Brain microvascular endothelial cell (primary cell): ENCODE measurements at places on chromosomes 7 and 10.

DNA sequence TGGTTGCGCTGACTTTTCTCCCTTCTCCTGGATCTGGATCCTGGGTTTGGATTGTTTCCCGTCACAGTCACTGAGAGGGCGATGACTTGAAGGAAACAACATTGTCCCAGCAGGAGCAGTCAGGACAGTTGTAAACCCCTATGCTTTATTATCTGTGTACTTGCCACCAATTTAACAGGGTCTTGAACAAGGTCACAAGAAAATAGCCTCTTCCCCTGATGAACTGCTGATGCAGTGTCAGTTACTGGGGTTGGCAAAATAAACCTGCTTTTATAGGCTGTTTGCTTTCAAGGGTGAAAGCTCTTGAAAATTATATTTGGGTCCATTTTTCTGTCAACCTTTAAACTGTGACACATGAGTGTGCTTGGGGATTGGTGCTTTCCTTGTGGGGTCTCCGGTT is 238.9 kb downstream of the ACTR3B start:
- DNase-seq: no peak

- no peak for DNase-seq
Measured at GRCh38 chr10:81873231-81873931, 1.6 kb upstream of the NRG3 start.

GRCh38 chr7:91041141-91041540 is 223.1 kb upstream of the FZD1 start:
- no peak for DNase-seq

DNA sequence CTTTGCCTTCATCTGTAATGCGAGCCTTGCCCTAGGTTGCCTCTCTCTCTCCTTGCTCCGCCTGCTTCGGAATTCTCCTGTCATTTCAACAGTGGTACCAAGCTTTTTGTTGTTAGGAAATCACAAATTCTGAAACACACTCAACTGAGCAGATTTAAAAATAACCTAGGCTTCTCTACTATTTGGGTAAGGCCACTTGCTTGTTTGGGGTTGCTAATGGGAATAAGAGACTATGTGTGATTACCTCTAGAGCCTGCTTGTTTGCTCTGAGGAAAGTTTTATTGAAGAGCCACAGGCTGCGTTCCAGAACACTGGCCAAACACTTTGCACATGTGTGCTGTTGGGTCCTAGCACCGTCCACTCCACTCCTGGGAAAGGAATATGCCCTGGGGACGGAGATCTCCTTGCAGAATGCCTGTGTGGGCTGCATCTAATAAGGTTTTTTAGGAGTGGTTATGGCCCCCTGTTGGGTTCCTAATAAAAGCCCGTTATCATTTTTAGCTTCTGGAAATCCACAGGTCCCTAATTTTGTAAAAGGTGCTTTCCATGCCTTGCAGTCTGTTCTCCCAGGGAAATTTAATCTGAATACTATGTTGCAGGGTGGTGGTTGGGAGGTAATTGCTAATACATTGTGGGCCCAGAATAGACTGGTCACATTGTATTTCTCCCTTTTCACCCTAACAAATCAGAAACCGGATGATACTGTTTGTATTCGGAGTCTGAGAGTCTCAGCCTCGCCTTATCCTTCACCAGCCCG is 68.7 kb upstream of the KLF6 start:
- peak; percentile 49 for DNase-seq

DNA sequence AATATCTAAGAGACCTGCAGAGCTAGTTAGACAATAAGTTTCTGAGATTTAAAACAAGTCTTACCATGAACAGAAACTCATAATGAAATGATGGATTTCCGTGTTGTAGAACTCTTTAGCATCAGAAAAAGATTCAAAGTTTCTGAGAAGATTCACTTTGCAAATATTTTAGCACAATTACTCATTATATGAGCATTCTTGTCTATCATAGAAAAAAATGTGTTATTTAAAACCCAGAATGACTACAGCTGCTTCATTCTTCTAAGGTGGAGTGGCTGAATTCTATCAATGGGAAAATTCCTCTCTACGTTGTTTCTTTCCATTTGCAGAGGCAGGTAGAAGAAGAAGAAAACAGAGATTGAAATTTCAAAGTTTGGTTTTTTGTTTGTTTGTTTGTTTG is 21.0 kb upstream of the RALA start:
- DNase-seq: no peak

GRCh38 chr7:83643739-83644138 is 5.2 kb downstream of the SEMA3E start:
- DNase-seq: no peak

GRCh38 chr7:40520986-40521738 is 386.4 kb downstream of the SUGCT start:
- no peak for DNase-seq

- no peak for DNase-seq
Measured at GRCh38 chr7:65475040-65475726, 101.5 kb downstream of the ZNF92 start.

- peak; percentile 94 for DNase-seq
Measured at GRCh38 chr7:74656837-74657691, 454 bp upstream of the GTF2I start.

DNA sequence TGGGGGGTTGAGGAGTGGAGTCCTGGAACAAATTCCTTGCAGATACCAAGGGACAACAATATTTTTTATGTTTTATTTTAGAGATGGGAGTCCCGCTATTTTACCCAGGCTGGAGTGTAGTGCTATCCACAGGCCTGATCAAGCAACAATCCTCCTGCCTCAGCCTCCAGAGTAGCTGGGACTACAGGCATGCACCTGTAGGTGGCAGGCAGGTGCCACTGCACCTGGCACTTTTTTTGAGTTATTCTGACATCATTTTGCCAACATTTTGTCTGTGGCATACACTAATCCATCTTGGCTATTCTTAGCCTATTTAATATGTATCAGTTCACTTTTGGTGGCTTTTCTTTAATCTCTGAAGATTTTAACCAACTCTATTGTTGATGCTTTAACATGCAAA is 317.8 kb upstream of the MTPN start:
- no peak for DNase-seq

GRCh38 chr7:99994819-99995218 is 19.0 kb upstream of the AZGP1 start:
- no peak for DNase-seq

DNA sequence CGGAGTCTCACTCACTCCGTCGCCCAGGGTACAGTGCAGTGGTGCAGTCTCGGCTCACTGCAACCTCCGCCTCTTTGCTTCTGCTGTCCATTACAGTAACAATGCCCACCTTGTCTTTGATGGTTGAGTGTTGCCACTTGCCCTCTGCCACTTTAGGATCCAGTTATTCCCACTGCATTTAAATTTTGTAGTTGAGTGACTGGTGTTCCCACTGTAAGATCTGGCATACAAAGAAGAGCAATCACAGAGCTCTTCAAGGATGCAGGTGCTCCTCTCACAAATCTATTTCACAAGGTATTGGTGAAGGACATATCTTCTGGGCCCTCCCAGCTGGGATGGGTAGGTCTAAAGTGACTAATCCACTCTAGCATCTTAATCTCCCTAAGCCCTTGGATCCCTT is 12.6 kb downstream of the PTER start:
- DNase-seq: no peak

GRCh38 chr10:31475519-31475918 is 156.5 kb downstream of the ZEB1 start:
- DNase-seq: no peak

DNA sequence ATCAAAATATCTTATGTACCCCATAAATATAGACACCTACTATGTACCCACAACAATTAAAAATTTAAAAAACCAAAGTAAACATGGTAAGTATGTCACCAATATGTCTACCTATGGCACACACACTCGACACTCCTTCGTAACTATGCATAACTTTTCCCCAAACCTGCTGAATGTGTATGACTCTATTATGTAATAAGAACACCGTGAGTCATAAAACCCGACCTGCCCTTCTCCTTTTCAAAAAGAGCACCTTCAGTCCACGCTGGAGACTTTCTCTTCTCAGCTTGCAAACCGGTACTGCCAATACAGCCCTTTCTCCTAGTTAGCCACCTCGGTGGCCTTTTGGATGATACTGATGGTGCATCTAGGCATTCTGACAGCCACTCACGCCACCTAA is 186.3 kb downstream of the PRPF18 start:
- DNase-seq: no peak

DNA sequence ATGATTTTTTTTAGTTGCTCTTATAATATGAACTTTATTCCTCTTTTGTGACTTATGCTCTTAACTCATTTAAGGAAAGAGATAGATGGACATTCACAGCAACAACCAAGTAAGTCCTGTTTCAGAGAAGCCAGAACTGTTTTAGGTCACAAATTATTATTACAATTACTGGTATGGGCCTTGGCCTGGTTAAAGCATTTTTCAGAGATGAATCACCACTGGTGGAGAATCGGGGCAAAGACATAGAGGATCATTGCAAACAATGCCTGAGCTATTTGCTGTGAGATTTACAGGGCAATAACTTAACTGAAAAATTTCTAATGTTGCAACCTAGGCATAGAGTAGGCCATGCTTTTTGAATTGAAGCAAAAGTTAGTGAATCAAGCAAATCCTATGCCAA is 138.0 kb upstream of the YAE1 start:
- peak; percentile 73 for DNase-seq
